Activated CD4-positive, alpha-beta T cell treated with anti-CD3 and anti-CD28 coated beads for 4 hours (primary cell): ENCODE measurements at places on chromosomes 1 and 21.

DNA sequence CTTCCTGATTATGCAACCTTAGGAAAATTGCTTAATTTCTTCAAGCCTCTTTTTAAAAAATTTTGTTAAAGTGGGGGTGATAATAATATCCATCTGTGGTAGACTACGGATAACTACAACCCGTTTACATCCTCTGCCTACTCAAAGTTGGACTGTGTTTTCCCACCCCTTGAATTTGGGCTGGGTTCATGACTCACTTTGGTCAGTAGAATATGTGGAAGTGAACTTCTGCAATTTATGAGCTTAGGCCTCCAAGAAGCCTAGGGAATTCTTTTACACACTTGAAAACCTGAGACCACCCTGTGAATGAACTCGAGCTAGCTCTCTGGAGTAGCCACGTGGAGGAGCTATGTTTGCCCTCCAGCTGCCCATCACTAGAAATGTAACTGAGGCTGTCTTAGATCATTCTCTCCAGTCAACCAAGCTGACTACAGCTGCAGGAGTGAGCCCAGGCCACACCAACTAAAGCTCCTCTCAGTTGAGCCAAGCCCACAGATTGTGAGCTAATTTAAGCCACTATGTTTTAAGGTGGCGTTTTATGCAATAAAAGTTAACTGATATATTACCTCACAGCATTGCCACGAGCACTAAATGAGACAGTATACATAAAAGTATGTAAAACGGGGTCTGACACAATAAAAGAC, 29.6 kb upstream of the CACHD1 start:
- DNase-seq, result no peak

DNA sequence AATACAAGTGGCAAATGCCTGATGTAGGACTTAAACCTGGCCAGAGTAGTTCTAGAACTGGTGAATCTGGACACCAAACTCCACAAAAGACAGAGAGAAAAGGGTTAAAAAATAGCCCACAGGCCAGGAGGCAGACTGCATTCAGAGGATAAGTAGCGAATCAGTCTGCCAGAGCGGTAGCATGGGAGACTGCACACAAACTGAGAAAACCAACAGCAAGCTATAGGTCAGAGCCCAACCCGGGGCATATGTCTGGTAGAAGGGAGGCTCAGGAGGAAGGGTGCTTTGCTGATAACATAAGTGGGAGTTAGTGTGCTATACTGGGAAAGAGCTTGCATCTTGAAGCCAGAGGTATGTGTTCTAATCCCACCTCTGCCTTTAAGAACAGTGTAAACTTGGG, 4.0 kb downstream of the LRRC53 start:
- DNase-seq, result no peak

DNA sequence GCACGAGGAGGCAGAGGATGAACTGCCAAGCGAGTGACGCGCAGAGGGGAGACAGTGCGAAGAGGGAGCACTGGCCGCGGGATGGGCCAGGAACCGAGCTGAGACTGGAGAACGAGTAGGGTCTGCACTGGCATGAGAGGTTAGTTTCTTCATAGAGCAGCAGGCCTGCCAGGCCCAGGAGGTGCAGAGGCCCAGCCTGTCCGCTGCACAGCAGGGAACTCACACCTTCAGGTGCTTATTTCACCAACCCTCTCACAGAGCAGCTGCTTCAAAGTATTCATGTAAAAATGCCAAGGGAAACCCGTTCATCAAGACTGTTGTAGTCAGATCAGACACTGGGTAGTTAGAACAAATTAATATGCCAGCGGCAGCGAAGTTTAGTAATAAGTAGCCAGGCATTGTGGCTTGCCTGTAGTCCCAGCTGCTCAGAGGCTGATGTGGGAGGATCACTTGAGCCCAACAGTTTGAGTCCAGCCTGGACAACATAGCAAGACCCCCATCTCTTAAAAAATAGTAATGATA, 144.5 kb downstream of the SLC45A1 start:
- DNase-seq, result no peak

GRCh38 chr1:35452106-35452774, 105.0 kb downstream of the KIAA0319L start:
- no peak for DNase-seq

DNA sequence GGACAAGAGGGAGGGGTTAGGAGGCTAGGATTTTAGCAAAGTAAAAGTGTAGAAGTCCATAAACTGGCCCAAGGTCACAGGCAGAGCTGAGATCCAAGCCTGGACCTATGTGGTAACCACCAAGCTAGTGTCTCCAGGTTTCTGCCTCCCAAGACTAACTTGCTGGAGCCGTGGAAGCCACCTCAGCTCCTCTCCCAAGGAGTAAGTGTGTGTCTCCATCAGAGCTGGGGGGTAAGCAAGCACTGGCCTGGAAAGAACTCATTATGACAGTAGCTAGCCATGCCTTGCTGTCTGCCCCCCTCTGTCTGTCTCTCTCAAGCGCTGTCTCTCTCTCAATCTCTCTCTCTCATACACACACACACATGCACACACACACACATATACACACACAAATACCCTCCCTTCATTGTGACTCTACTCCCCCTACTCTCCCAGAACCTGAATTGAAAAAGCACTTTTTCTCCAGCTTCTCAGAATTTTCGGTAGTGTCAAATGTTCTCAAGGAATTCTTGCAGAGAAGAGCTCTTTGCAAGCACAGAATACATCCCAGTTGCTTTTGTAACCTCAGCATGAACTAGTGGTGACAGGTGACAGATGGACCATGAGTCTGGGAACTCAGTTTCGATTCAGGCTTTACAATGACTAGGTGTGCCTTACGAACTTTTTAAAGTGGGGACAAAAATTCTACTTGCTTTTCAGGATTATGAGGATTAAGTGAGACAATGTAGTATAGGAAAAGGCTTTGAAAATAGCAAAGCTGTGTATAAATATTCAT, 238.0 kb upstream of the FGGY start:
- DNase-seq, result no peak

DNA sequence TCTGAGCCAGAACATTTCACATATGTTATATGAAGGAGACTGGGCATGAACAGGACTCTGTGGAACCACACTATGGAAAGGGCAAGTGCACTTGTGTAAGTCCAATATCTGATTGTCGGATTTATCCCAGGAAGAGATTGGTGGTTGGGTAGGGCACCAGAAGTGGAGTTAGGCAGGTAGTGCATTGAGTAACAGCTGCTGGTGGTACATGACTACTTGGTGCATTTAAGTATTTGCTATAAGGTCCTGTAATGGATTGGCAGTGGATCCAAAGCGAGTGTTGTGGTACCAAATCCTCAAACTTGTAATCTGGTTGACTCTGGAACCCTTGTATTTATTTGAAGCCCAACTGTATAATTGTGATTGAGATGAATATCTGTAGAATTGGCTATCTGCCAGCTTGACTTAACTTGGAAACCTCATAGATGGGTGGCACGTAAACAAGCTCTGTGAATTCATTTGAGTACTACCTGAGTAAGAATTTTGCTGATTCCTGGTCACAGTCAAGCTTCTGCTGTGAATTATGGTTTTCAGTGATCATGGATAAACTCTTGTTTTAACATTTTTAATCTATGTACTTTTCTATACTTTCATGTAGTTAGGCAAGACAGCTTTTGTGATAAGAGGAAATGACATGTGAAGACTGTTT, 21.1 kb downstream of the UBAP2L start:
- DNase-seq, result no peak

GRCh38 chr1:168372861-168373371, 92.2 kb downstream of the TBX19 start:
- DNase-seq, result no peak

DNA sequence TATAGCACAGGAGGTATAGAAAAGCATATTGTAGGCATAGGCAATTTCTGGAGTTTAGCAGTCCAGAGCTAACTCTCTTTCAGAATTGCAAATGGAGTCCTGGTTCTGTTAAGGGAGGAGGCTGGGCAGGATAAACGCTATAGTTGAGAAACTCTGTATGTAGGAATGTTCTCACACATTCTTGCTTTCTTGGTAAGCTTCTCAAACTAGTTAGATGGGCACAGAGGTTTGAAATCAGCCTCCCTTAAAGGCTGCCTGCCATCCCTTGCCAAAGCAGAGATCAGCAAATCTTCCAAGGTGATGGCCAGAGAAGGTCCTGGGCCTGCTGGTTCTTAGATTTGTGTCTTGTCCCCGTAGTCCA, 42.9 kb upstream of the TADA1 start:
- no peak for DNase-seq

GRCh38 chr21:34959607-34960006, 89.5 kb downstream of the RUNX1 start:
- no peak for DNase-seq

DNA sequence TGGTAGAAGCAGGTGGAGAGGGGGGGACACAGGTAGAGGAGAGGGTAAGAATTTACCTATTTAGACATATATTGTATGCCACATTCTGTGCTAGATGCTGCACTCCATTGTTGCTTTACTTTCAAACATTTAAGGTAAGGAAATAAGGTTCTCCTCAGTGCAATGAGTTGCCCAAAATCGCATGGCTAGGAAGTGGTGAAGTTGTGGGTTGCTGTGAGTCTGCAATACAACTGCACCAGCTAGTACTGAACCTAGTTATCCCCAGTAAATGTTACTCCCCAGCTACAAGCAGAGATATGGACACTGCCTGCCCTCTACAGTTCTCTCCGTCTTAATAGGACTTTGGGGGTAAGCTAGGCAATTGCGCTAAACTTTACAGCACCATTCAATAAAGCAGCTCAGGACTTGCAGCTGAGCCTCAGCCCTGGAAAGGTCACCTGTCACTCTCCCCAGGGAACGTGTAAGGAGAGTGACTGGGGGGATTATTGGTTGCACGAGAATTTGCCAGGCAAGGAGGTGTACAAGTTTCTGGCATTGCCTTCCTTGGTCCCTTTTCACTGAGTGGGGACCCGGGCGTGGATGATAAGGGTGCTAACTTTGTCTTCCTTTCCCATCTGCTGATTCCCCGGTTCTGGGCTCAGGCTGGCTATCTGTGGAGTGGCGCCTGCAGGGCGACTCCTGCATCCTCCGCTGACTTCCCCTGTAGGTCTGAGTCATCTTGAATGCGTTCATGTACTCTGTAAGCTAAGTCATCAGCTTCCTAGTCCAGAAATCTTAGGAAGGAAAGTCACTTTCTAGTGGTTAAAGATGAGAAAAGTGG, 71.3 kb upstream of the CNTN2 start:
- DNase-seq, result no peak
